Activated CD8-positive, alpha-beta T cell treated with anti-CD3 and anti-CD28 coated beads for 36 hours (primary cell): ENCODE measurements at places on chromosomes 7 and 10. TPM values are rescaled to one million over a fixed set of nuclear protein-coding genes. Genes with fewer than 3 reads are reported as not detected.

OGDH gene
- total RNA-seq, result 85.6 TPM

CAMK2B gene
- 0.97 TPM for total RNA-seq

STAG3 gene
- total RNA-seq, result 13.2 TPM

HERC4 gene
- 59.6 TPM for total RNA-seq

FFAR4 gene
- total RNA-seq, result not detected

COL28A1 gene
- not detected for total RNA-seq

NCF1 gene
- 2.2 TPM for total RNA-seq
